Fibroblast of villous mesenchyme (primary cell): ENCODE measurements at places on chromosomes 2 and 18. TPM values are rescaled to one million over a fixed set of nuclear protein-coding genes. Genes with fewer than 3 reads are reported as not detected.

Gene CCDC68
- 3.5 and 9.1 TPM in 2 replicates for total RNA-seq

Gene TCF7L1
- total RNA-seq: 4.3 and 9.0 TPM in 2 replicates

Gene DCDC2C
- total RNA-seq: not detected in 2 replicates

Gene PMAIP1
- total RNA-seq: 25.4 and 25.5 TPM in 2 replicates

Gene HRH4
- under 0.01 TPM in 1 of 2 replicates, not detected in the other for total RNA-seq

Gene SERPINB2
- 18.0 and 22.9 TPM in 2 replicates for total RNA-seq

Gene HJURP
- 12.2 and 27.2 TPM in 2 replicates for total RNA-seq

Gene RAPGEF4
- total RNA-seq: 1.3 and 2.6 TPM in 2 replicates

Gene UGT1A6
- not detected in 2 replicates for total RNA-seq

Gene ALPI
- total RNA-seq: not detected in 2 replicates

Gene UGT1A10
- not detected in 2 replicates for total RNA-seq

Gene LRP1B
- 1.6 and 2.2 TPM in 2 replicates for total RNA-seq

Gene GPATCH11
- 7.1 and 8.6 TPM in 2 replicates for total RNA-seq

Gene HOXD11
- 26.4 and 42.3 TPM in 2 replicates for total RNA-seq

Gene G6PC2
- not detected in 2 replicates for total RNA-seq

Gene DSG1
- total RNA-seq: not detected in 2 replicates

Gene ACKR3
- total RNA-seq: 0.64 TPM in 1 of 2 replicates, not detected in the other
